CD4-positive, alpha-beta T cell treated with Interferon alpha-2 for 1 hour (primary cell): ENCODE measurements at places on chromosomes 1 and 21.

GRCh38 chr1:22288593-22289241 is 145.8 kb upstream of the WNT4 start:
- no peak for DNase-seq

GRCh38 chr1:81664341-81664740 is 136.4 kb upstream of the ADGRL2 start:
- no peak for DNase-seq

DNA sequence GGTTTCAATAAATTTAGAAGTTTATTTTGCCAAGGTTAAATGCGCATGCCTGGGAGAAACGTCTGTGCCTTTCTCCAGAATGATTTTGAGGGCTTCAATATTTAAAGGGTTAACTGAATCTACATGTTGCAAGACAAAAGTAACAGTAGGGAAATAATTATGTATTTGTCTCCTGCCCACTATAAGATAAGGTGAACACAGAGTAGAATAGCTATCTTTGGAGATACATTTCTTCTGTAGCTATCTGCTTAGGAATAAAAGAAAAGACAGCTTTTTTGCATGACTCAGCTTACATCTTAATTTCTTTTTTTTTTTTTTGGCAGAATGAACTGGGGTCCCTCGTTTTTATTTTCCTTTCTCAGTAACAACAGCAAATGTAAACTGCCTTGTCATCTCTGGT is 1351.6 kb downstream of the AMY1C start:
- DNase-seq, result no peak

GRCh38 chr1:200483491-200484143 is 73.8 kb upstream of the ZNF281 start:
- DNase-seq, result no peak

GRCh38 chr1:9823943-9824701 is at the start of gene CLSTN1:
TSS of gene CLSTN1 (minus strand) at chr1:9823965. CDS start at chr1:9823733, 232 bp downstream.
- peak; percentile 89 for DNase-seq

DNA sequence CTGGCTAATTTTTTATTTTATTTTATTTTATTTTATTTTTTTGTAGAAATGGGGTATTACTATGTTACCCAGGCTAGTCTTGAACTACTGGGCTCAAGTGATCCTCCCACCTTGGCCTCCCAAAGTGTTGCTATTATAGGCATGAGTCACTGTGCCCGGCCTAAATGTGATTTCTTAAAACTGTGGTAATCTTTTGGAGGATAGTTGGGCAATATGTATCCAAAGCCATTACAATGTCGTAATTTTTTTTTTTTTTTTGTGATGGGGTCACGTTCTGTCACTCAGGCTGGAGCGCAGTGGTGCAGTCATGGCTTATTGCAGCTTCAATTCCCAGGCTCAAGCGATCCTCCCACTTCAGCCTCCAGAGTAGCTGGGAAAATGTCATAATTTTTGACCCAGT is 14.2 kb downstream of the ETV3L start:
- DNase-seq, result no peak

GRCh38 chr1:84991097-84991920 is 5.6 kb downstream of the MCOLN2 start:
- DNase-seq, result no peak
